ENCODE measurements at places on chromosomes 1 and 21.

GRCh38 chr1:56573311-56573710, 6.1 kb downstream of the PLPP3 start:
- no peak for DNase-seq

DNA sequence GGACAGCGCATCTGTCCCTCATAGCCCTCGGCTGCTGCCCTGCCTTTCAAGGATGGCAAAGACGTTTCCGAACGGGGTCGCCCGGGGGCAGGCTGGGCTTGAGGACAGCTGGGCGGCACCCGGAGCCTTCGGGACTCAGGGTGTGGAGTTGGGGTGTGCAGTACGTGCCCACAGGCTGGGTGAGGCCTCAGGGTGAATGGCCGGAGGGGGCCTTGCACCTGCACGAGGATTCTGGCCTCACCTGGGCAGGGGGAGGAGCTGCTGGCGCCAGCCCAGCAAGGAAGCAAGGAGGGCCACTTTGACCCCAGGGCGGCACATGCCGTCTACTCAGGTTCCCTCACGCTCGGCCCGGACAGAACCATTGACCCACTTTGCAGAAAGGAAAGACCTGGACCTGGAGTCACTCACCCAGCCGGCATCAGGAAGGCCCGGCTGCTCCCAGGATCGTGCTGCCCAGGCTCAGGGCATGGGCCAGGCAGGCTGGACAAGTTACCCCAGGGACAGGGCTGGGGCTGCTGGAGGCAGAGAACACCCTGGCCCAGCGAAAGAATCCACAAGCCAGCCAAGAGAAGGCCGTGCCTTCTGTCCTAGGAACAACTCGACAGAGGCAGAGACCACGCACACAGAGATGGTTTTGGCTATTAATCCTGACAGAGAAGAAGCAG, 65.1 kb upstream of the TTC34 start:
- no peak for DNase-seq

DNA sequence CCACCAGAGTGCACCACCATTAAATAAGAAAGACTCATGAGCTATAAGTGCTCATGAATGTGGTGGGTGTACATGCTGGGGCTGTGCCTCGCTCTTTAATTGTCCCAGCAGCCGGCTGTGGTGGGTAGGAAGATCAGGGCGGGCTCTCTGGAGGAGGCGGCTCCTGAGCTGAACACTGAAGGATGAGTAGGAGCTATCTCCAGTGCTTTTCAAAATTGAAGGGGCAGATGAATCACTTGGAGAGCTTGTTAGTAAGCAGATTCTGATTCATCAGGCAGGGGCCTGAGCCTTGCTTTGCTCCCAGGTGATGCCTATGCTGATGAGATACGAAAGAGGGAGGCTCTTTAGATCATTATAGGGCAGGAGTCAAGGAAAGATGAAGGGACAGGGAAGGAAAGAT, 54.1 kb downstream of the ETS2 start:
- DNase-seq: no peak

GRCh38 chr1:182163821-182164223, 102.3 kb upstream of the ZNF648 start:
- DNase-seq: no peak

DNA sequence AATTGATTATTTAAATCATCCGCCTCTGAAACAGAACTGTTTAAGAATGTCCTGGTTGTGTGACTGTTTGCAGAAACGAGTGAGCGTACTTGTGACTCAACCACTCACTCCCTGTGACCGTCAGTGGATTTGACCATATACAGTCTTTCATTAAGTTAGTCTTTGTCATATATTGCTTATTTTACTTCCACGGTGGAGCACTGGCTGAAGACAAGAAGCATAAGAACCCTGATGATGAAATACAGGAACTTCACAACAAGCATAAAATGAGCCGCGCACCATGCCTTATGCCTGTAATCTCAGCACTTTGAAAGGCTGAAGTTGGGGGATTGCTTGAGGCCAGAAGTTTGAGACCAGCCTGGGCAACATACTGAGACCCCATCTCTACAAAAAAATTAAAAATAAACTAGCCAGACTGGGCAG, 194.0 kb downstream of the TOMM20 start:
- DNase-seq: no peak

- DNase-seq: no peak
These were observed 10.1 kb downstream of the GLIS1 start for GRCh38 chr1:53728702-53729455.

- DNase-seq: no peak
These were observed 672 bp downstream of the BCL2L15 start for GRCh38 chr1:113886417-113887401.

DNA sequence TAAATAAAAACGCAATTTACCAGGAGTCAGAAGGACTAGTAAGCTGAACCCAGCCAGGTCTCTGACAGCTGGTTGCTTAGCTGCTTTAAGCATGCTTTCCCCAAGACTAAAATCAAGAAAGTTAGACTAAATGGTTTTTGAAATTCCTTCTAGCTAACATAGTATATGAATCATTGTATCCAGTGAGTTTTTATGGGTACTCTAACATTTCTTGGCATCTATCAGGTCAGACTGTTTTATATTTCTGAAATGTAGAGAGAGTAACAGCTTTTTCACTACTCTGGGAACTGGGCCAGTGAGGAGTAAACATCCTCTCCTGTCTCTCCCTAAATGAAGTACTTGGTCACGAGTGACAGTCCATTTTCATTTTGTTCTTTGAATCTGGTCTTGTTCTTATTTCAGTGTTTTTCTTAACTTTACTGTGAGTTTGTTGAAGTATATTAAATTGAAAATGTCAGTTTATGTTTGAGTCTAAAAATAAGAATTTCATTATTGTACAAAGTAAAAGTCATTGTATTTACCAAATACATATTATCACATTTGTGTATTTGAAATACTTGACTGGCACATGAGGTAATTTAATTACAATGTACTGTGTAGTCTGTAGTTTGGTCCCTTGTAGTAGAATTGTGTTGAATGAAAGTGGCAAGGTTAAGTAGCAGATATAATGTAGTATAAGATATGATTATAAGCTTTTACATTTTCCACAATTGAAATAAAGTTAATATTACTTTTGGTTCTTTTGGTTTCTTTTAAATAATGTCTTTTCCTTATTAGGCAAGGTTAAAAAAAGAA, 47.6 kb downstream of the PKN2 start:
- peak; percentile 26 for DNase-seq

GRCh38 chr1:230728710-230729392, 14.9 kb upstream of the AGT start:
- no peak for DNase-seq

GRCh38 chr1:66175581-66175980, 358.4 kb upstream of the SGIP1 start:
- DNase-seq: no peak

GRCh38 chr1:94693029-94693428, 127.1 kb upstream of the SLC44A3 start:
- no peak for DNase-seq

- no peak for DNase-seq
These were observed 601 bp downstream of the CCT8 start for GRCh38 chr21:29072873-29073221.

DNA sequence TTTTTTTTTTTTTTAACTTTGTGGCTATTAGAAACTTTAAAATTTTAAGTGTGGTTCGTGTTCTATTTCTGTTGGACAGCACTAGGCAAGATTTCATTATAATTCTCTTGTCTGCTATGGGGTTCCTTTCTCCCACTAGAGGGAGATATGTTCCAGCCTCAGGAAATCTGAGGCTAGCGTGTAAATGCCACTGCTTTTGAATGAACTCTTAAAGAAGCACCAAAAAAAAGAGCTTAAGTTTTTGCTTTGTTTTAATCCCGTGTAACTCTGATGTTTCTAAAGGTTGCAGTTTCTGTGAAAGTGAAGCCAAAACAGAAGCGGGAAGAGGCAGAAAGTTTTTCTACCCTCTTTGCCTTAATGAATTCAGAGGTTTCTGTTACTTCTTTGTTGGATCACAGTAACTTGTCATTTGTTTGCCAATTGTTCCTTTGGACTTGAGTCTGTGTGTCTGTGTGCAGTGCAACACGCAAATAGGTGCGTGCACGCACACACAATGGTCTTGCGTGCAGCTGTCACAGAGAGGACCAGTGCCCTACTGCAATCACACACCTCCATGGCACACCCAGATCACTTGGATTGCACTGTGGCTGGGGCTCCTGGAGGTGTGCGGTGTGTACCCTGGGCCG, 32.3 kb downstream of the HHAT start:
- peak; percentile 24 for DNase-seq

GRCh38 chr1:11279630-11280029, 6.6 kb downstream of the UBIAD1 start:
- no peak for DNase-seq
